ENCODE measurements at places on chromosomes 1 and 21.

DNA sequence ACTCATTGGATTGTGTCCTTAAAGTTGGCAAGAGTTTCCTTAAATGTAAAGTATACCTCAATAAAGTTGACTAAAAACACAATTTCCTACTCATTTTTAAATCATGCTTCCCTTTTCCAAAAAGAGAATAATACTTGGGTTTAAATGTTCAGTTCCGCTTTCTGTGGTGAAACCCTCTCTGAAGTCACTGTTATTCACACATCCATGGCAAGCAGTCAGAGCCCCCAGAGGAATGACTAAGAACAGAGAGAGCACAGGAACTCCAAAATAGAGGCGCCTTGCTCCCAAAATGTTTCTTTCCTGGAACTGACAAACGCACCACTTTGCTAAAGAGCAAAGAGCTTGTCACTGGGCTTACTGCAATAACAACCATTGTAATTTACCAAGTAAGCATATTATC lies 142.5 kb downstream of the TIAM1 start:
- DNase-seq: no peak

DNA sequence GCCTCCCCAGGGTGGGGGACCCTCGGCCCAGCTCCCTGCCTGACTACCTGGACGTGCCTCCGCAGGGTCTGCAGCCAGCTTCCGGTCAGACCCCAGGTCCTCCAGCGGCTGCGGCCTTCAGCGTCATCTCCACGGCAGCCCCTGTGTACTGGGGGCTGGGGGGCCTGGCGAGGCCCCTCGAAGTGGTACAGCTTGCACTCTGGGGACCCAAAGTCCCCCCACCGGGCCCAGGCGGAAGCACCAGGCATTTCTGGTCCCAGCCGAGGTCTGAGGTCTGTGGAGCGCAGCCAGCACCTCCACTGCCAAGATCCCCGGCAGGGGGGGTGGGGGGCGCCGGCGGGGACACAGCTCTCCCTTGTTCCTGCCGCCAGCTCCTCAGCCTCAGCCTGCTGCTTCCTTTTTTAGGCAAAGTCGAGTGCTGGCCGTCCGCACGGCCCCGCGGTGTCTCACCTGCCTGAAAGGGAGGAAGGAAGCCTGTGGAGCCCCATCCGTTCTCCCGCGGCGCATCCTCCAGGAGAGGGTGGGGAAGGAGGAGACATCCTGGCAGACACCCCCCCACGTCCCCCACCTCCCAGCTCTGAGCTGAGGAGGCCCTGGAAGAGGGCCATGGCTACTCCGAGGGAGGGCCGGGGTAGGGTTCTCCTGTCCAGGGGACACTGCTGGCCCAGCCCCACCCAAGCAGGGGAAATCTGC lies 1.2 kb upstream of the VWA1 start:
- no peak for DNase-seq

DNA sequence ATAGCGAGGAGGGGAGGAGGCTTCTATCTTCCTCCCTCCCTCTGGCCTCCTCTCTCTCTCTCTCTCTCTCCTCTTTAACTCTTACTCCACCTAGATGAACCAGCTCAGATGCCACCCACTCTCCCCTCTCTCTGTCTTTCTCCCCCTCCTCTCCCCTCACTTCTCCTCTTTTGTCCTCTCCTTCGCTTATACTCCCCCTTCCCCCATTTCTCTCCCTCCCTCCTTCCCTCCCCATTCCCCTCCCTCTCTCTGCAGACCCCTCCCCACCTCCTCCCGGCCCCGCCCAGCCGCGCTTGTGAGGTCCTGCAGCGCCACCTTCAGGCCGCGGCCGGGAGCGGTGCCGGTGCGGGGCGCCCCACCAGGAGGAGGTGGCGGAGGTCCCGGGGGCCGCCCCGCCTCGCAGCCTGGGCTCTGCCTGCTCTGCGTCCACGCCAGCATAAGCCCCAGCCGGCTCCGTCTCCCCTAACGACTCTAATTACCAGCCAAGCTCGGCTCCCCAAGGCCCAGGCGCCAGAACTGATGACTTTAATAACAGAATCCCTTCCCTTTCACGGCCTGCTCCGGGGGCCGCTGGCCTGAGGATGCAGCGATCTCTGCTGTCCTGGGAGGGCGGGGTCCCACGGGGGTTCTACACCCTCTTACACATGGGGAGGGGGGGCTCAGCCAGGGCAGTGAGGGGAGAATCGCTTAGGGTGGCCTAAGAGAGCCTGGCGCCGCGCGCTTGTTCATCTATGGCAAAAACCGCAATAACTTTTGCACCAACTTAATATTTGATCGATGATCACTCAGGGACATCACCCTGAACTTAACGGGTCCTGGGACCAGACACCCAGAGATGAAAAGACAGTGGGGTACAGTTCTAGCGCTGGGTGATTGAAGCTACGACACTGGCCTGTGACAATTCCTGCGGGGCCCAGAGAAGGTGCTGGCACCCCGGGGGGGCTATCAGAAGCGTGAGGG lies 637.3 kb downstream of the MATN1 start:
- DNase-seq: no peak

DNA sequence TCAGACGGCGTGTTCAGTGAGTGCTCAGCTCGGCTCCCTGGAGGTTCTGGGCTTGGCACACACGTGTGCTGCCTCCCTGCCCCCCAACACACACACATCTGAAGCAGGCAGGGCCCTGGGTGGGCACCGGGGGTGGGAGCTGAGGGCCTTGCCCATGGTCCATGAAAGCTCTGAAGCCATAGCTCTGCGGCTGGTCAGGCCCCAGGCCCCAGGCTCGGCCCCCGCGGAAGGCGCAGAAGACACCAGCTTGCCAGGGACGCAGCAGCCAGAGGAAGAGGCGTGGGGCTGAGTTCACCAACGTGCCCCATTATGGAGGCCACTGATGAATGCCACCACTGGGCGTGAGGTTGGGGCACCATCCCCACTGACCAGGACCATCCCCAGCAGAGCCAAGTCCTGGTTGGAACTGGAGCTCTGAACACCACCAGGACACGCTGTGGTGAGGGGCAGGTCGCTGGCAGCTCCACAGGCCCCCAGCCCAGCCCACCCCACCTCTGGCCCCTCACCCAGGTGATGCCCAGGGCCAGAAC lies 4.2 kb downstream of the AURKAIP1 start:
- DNase-seq: no peak

- no peak for DNase-seq
These were observed 145.0 kb downstream of the RASAL2 start for GRCh38 chr1:178238722-178239510.

DNA sequence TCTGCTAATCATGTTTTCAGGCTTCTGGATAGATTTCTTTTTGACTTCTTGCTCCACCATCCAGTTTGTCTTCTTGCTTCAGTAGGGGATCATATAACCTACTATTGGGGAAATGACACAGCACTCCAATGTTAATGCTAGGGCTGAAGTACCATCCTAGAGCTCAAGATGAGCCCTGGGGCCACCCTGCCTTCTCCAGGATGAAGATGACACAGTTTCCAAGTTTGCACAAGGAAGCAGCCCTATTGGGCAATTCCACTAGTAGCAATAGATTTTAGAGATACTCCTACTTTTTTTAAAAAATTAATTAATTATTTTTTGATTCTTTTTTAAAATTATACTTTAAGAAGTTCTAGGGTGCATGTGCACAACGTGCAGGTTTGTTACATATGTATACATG lies 11.3 kb upstream of the KLF18 start:
- DNase-seq: no peak

DNA sequence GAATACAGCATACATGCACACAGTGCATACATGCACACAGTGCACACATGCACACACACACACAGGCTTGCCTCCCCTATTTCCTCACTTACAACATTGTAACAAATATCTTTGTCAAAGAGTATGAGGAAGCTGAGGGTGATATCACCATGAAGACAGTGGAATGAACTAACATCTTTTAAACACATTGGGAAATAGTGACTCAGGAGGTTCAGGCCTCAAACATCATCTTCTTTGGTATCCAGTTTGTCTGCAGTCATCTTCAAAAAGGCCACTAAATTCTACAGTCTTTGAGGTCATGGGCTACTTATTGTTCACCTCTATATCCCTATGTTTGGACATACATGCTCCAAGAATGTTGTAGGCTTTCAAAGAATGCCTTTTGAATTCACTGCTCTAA lies 2.1 kb upstream of the LCE2B start:
- DNase-seq: no peak

DNA sequence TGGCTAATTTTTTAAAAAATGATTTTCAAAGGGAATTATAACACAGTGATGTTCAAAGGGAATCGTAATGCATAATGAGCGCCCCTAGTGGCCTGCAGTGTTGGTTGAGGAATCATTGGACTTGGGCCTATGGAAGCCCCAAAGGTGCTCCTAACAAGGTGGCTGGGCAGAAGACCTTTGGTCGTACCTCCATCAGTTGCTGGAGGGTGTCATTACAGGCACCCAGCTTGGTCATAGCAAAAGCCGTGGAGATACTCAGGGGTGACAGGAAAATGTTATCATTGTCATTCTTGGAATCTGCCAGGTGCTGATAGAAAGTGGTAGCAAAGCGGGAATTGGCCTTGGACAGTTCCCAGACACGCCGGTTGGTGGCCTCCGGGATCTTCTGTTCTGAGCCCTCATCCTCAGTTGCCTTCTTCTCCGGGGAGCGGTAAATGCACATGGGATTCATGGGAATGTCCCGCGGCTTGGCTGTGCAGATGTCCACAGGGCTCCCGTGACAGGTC lies 2.7 kb downstream of the SERPINC1 start:
- no peak for DNase-seq

- DNase-seq: no peak
These were observed 1125.3 kb upstream of the ADGRL2 start for GRCh38 chr1:80675454-80675853.

- no peak for DNase-seq
These were observed 15.6 kb downstream of the UTP11 start for GRCh38 chr1:38028105-38028591.

DNA sequence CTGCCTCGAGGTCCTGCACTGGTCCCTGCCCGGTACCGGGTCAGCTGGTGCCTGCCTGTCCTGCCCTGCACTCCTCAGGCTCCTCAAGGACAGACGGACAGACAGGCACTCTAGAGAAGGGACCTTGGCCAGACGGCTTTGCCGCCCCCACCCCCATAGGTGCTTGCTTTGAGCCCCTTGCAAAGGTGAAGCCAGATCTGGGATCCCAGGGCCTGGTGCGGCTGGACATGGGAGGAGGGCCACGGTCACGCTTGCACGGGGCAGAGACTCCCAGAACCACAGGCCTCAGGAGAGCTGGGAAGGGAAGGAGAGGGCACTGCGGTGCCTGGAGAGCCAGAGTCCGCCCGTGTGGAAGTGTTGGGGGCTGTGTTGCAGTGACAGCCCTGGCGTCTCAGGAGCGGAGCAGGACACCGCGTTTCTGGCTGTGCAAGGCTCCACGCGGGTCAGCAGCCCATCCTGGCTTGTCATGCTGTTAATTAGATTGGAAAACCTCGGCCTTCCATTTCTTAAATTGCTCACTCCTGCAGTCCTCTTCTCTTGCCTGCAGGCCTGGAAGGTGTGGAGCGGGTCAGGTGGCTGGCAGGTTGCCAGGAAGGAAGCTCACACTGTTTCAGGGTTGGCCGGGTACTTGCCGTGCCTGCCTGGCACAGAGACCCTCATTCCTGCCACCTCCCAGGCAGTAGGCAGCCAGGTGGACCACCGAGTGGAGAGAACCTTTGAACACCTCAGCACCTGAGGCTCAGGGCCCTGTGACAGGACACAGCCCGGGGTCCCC lies 16.3 kb downstream of the COL18A1 start:
- DNase-seq: no peak

- DNase-seq: no peak
These were observed 6.3 kb upstream of the OSBPL9 start for GRCh38 chr1:51610637-51611036.

DNA sequence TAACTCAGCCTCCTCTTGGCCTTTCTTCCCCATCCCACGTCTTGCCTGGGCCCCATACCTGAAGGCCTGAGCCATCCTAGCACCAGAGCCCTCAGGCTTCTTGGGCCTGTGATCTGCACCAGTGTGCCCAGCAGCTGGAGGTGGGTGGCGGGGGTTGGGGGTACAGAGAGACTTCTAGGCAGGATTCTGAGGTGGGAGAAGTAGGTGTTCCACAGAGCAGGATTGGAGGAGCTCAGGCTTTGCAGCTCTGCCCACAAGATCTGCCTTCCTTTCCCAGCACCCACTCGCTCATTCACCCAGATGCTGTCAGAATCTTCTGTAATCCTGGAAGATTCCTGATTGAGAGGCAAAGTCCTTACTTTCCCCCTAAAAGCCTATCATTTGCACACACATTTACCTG lies 10.0 kb upstream of the GJB5 start:
- DNase-seq: no peak

- no peak for DNase-seq
These were observed 10.9 kb upstream of the METTL25B start for GRCh38 chr1:156717351-156717750.

- DNase-seq: no peak
These were observed 80.8 kb downstream of the PGBD5 start for GRCh38 chr1:230345139-230345885.

DNA sequence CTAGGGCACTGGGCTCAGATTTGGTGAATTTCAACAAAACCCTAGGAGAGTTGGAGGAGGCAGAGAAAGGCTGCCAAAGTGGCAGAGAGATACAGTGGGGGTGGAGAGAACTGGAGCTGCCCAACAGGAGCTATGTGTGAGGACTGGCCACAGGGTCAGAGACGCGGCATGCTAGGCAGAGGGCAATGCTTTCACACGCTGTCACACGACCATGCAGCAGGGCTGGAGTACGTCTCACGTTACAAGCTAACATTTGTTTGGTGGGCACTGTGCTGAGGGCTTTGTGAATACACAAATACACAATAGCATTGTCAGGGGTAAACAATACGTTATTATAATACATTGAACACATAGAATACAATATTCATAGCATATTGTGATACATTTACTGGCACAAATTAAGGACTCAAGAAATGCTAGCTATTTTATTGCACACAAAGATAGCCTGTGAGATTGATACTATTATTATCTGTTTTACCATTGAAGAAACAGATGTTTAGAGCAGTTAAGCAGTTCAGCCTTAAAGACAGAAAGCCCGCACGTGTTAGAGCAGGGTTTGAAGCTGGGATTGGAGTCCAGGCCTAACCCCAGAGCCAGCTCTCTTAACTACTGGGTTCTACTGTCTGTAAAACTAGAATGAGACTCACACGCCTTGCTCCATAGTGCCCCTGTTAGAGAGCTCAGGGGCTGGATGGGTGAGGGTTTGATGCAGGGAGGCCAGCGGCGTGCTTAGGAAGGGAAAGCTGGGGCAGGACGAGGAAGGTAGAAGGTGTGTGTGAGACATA lies 4.5 kb downstream of the RAB7B start:
- DNase-seq: no peak

- DNase-seq: no peak
These were observed 822.4 kb upstream of the NEGR1 start for GRCh38 chr1:73104749-73105148.

GRCh38 chr1:171345536-171345935 lies 31.6 kb downstream of the FMO4 start:
- DNase-seq: no peak

DNA sequence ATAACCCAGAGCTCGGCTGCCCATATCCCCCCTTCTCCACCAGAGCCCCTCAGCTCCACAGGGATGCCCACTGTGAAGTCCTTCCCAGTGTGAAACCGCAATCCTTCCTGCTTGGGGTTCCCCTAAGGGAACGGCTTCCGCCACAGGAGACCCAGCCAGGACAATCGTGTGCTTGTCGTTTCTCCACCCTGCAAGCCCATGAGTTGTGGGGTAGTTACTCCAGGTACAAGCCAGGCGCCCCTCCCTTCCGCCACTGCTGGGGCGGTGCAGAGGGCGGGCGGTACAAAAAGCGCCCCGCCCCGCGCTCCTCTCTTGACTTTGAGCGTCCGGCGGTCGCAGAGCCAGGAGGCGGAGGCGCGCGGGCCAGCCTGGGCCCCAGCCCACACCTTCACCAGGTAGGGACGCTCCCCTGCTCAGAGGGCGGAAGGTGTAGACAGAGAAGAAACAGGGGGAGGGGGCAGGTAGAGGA lies at the start of gene TINAGL1:
Gene TINAGL1, plus strand, starts transcription at position 315 of the 469 bp plus-strand sequence. CDS start 634 bp downstream, outside the sequence.
- DNase-seq: no peak

- DNase-seq: no peak
These were observed 1.7 kb downstream of the SDC3 start for GRCh38 chr1:30906631-30907441.
